ENCODE measurements at places on chromosomes 5 and 9.
A peak's percentile ranks its signal among the peaks of the same experiment; 100 is the strongest.

GRCh38 chr9:86856259-86856658 is 91.0 kb downstream of the GAS1 start:
- DNase-seq = no peak

DNA sequence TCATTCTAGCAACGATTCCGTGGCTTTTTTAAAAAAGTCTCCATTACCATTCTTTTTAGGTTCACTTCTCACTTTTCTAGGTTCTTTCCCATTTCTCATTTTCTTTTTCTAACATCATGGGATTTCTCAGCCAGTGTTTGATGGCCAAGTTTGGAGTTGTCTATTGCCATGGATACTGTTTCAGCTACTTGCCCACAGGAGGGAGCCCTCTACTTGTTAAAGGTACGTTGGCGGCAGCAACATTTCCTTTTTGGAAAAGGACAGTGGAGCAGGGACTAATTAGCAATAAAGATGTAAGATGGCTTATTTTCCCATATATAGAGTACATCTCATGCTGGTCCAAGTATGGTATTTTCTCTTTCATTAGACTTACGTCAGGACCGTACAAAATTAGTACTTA is 2257.5 kb upstream of the C9orf72 start:
- no peak for DNase-seq

DNA sequence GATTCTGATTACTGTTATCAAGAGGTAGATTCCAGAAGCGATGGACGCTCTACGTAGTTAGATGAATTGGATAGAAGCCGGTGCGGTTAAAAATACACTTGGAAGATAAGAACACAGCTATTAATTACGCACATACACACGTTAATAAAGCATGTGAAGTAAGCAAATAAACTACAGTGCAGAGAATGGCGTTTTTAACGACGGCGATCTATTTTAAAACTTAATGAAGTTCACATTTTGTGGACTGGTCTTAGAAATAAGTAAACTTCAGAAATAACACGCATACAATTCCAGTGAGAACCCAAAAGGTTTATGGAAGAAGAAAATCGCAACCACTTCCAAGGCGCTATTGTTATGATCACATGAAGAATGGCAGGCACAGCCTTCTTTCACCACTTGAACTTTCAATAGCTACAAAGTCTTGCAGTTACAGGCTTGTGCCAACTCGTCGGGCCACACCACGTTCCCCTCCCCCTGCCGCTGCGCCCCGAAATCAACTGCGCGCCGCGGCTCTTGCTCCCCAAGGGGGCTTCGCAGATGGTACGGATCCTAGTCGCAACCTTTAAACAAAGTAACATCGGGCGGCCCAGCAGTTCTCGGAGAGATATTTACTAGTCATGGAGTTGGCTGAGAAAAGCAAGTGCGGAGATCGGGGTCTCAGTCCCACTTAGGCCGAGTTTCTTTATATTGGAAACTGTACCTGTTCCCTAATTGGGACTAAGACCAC is 866 bp upstream of the SEMA6A start:
- DNase-seq = no peak

DNA sequence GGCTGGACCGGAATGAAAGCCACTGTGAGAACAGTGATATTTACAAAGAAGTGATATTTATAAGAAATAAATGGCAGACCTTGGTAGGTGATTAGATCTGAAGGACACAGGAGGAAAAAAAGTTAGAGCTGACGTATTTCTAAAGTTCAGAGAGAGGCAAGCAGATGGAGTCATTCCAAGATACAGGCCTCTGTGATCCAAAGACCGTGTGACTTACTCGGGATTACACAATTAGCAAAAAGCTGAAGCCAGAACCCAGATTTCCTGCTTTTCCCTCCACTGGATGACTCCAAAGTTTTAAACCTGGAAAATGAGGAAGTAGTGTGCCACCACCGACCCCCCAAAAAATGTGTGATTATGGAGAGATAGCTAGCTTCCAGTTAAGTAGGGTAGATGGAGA is 3.1 kb upstream of the DOCK8 start:
- no peak for DNase-seq

DNA sequence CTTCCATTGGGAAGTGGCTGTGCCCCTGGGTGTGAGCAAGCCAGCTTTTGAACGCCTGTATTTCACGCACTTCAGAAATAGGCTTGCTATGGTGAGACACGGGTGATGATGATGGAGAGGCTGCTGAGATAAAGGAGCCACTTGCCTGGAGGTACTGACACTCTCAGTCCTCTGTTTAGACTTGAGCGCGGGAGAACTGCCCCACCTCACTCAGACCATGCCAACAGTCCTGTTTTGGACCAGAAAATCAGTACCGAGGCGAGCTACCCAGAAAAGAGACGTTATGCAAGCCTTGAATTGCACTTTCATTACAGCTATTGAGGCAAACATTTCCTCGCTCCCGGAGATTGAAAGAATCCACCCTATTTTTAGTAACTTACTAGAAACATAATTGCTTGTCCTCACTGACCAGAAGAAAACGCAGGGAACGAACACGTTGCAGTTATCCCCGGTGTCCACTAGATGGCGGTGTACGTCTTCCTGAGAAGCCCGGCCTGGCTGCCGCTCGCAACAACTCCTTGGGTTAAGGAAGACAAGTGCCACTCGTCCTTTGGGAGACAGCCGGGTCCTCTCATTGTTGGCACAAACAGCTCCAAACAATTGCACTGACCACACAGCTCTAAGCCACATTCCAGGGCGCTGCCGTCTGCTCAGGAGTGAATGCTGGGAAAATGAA is 142.4 kb downstream of the PSAT1 start:
- peak; percentile 56 for DNase-seq

DNA sequence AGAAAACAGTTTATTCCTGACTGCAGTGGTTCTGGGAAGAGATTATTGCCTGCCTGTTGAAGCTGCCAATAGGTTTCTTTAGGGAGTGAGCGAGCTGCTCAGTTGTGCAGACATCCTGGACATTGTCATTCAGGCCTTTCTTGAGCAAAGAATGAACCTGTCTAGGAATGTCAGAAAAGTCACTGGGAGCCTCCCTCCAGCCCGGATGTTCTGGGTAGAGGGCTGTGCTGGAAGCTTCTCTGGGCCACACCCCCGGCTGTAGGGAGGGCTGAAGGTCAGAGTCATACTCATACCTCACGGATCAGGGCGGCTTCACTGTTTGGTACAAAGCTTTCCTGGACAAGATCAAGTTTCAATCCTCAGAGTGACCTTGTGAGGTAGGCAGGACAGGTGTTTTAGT is 33.4 kb upstream of the TBC1D2 start:
- DNase-seq = no peak

GRCh38 chr9:97531888-97532376 is 30.5 kb downstream of the TMOD1 start:
- no peak for DNase-seq

All from CD4-positive, alpha-beta T cell treated with Interleukin-1 beta for 1 hour (primary cell).